Spleen (tissue), 13 donors: ENCODE measurements at places on chromosomes 11 and 22.

DNA sequence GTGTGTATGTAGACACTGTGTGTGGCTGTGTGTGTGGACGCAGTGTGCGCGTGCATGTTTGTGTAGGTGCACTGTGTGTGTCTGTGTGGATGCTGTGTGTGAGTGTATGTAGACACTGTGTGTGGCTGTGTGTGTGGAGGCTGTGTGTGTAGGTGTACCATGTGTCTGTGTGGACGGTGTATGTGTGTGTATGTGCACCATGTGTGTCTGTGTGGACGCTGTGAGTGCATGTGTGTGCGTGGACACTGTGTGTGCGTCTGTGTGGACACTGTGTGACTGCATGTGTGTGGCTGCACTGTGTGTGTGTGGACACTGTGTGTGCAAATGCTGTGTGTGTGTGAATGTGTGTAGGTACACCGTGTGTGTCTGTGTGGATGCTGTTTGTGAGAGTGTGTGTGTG is 10.3 kb downstream of the TRPM5 start:
- DNase-seq, result no peak

DNA sequence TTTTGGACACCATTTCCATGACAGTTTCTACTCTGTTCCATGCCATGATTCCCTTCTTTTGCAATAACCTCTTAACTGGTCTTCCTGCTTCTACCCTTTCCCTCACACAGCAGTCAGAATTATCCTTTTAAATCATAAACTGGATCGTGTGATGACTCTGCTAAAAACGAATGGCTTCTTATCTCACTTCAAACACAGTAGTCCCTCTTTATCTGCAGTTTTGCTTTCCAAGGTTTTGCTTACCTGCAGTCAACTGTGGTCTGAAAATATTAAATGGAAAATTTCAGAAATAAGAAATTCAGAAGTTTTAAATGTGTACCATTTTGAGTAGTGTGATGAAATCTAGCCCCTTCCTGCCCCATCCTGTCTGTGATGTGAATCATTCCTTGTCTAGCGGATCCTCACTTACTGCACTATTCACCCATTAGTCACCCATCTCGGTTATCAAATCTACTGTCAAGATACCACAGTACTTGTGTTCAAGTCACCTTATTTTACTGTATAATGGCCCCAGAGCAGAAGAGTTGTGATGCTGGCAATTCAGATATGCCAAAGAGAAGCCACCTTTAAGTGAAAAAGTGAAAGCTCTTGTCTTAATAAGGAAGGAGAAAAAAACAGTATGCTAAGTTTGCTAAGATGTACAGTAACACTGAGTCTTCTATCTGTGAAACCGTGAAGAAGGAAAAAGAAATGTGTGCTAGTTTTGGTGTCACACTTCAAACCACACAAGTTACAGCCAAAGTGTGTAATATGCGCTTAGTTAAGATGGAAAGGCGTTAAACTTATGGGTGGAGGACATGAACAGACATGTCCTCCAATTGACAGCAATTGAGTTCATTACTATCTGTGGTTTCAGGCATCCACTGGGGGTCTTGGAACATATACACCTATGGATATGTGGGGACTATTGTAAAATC is 283.0 kb downstream of the DDX10 start:
- DNase-seq, result no peak

DNA sequence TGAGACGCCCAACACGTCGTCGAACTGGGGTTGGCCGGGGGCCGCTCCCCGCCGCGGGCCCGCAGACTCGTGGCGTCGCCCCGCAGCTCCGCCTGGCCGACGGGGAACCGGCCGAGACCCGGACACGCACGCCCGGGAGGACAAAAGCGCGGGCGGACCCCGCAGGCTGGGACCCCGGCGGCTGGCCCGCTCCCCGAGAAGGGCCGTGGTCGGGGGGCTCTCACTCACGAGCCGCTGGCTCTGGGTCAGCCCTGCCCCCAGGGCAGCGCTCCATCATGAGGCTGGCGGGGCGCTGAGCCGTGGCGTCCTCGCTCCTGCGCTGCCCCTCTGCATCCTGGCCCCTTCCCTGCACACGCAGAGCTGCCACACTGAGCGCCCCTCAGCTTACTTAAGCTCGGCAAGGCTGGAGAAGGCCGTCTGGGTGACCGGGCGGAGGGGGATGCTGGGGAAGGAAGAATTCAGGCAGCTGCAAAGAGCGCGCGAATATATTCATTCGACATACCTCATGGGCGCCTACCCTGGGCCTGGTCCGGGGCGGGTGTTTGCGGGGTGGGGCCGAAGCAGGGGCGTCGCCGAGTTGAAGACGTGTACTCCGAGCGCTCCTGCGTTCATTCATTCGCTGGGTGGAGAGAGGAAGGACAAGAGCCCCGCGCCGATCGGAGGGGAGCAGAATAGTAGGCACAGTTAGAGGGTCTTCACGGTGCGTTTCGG is 579 bp upstream of the CYB5R2 start:
- DNase-seq, result no peak

DNA sequence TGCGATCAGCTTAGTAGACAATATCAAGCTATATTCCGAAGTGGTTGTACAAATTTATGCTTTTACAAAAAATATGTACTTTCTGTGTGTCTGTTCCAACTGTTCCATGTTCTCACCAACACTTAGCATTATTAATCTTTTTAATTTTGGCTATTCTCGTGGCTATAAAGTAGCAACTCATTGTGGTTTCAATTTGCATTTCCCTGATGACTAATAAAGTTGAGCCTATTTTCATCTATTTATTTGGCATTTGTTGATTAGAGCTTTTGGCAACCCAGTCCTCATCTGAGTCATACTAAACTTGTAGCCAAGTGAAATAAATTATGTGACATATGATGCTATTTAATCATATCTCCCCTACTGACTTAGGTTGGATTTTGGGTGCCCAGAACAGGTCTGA is 115.9 kb downstream of the FBXO7 start:
- no peak for DNase-seq

GRCh38 chr11:122686111-122686510 is 30.6 kb downstream of the UBASH3B start:
- DNase-seq, result no peak

- no peak for DNase-seq
These were observed 1.0 kb downstream of the MALAT1 start for GRCh38 chr11:65499713-65500386.

DNA sequence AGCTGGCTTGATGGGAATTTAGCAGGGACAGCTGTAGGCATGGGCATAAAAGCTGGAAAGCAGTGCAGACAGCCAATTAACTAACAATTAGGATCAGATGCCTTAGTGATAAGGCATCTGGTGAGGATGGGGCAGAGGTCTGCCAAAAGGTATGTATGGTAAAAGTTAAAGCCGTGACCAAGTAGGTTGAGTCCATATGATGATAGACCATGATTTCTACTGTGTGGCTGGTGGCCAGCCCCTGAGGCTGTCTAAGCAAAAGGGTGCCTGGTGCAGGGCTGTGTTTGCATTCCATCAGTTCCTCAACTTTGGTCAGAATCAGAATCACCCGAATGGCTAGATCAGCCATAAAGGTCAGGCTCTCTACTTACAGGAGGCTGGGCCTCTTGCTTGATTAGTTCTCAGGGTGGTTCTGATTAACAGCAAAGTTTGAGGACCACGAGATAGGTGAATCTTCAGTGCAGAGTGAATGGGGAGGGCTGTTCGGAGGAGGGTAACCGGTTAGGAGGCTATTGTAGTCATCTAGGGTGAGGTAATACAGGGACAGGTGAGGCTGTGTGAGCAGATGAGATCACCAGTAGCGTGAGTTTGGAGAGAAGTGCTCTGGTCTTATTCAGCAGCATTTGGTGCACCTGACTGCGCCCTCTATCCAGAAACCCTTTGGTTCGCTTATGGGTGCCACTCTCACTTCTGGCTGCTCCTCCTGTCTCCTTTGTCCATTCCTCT is 27.2 kb downstream of the PPFIBP2 start:
- no peak for DNase-seq

DNA sequence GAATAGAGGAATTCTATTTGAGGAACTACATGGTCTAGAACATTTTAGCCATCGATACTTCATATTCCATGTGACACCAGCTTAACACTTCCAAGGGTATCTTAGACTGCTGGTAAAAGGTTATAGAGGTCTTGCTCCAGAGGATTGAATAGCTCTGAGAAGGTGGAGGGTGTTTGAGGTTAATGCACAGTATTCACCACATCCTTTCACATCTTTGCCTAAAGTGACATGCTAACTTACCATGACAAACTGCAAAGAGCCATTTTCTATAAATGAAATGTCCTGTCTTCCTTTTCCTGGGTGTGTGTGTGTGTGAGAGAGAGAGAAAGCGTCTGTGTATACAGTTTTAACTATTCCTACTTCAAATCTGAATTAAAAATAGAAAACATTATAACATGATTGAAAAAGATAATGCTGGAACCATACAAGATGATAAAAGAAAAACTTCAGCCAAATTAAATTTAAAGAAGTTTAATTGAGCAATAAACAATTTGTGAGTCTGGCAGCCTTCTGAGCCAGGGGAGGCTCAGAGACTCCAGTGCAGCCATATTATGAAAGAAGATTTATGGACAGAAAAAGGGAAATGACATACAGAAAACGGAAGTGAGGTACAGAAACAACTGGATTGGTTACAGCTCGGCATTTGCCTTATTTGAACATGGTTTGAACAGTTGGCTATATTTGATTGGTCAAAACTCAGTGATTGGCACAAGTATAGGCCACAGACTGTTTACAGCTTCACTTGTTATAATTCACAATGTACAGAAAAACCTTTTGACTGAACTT is 320.9 kb upstream of the CCDC179 start:
- no peak for DNase-seq

GRCh38 chr11:73160005-73160760 is 18.1 kb upstream of the FCHSD2 start:
- DNase-seq, result peak; percentile 39

DNA sequence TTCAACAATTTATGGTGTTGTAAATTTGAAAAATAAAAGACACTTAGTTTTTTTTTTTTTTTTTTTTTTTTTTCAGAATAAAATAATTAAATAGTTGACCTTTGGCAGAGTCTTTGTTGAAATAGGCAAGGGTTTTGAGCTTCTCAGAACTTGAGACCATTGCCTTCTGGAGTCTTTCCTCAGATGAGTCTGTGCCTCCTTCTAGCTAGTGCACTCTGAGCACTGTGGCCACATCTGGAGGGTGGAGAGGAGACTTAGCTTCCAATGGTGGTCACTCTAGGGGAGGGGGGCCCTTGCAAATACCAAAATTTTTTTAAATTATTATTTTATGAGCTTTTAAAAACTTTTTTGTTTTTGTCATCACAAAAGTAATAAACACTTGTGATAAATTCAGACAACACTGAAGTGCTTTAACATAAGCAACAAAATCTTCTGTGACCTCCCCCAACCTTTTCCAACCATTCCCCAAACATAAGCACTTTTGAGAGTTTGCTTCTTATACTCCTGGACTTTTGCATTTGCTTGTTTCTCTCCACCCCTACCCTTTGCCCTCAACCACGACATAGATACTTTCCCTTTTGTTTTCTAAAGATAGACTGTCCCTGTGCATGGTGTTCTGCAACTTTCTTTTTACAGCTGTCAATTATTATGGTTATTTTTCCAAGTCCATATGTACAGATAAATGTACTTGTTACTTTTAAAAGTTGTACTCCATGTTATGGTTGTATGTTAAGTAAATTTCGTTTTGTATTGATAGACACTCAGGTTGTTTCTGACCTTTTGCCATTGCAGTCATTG is 41.1 kb downstream of the BMAL1 start:
- DNase-seq, result no peak

GRCh38 chr22:33192156-33192555 is 134.0 kb upstream of the SYN3 start:
- DNase-seq, result no peak

- peak; percentile 3 for DNase-seq
These were observed 78.9 kb downstream of the GRIK4 start for GRCh38 chr11:120590472-120590871.

GRCh38 chr11:129992161-129992944 is 10.3 kb downstream of the PRDM10 start:
- no peak for DNase-seq

DNA sequence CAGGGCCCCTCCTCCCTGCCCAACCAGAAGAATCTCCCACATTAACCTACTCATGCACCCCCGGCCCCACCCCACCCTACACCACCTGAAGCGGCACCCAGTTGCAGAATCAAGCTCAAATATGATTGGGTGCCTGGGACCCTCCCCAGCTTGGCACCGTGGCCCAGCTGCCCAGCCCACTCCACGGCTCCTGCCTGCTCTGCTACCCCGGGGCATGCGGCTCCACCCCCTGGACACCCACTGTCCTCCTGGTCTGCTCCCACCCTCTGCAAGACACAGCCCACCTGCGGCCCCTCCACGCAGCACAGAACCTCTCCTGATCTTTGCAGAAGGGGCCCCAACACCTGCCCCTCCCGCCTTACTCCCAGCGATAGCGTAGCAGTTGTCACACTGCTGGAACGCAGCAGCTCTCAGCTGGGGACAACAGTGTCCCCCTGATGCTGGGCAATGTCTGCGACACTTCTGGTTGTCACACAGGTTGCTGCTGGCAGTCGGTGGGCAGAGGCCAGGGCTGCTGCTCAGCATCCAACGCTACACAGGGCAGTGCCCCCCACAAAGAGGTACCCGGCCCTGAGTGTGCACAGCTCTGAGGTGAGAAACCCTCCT is 32.0 kb upstream of the TESMIN start:
- no peak for DNase-seq

- DNase-seq, result no peak
These were observed 99.5 kb downstream of the SPATA19 start for GRCh38 chr11:133745791-133746190.

DNA sequence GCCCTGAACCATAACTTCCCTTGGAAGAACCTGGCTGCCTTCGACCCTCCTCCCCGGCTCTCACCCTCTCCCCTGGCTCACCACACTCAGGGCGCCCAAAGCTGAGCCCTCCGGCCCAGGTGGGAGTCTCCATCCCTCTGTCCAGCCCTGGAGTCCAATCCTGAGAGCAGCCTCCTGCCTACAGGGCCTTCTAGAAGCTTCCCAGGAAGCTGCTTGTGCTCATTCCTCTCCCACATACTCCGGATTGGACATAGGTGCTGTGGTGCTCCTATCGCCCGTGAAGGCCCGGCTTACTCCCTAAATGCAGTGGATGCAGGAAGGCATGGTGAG is 1332.0 kb downstream of the BRD1 start:
- DNase-seq, result peak; percentile 53

DNA sequence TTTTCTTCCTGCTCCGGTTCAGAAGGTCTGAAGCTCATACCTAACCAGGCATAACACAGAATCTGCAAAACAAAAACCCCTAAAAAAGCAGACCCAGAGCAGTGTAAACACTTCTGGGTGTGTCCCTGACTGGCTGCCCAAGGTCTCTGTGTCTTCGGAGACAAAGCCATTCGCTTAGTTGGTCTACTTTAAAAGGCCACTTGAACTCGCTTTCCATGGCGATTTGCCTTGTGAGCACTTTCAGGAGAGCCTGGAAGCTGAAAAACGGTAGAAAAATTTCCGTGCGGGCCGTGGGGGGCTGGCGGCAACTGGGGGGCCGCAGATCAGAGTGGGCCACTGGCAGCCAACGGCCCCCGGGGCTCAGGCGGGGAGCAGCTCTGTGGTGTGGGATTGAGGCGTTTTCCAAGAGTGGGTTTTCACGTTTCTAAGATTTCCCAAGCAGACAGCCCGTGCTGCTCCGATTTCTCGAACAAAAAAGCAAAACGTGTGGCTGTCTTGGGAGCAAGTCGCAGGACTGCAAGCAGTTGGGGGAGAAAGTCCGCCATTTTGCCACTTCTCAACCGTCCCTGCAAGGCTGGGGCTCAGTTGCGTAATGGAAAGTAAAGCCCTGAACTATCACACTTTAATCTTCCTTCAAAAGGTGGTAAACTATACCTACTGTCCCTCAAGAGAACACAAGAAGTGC is 661 bp upstream of the MALAT1 start:
- DNase-seq, result no peak
